Vagina (tissue), 2 donors: ENCODE measurements at places on chromosomes 1 and 21.

DNA sequence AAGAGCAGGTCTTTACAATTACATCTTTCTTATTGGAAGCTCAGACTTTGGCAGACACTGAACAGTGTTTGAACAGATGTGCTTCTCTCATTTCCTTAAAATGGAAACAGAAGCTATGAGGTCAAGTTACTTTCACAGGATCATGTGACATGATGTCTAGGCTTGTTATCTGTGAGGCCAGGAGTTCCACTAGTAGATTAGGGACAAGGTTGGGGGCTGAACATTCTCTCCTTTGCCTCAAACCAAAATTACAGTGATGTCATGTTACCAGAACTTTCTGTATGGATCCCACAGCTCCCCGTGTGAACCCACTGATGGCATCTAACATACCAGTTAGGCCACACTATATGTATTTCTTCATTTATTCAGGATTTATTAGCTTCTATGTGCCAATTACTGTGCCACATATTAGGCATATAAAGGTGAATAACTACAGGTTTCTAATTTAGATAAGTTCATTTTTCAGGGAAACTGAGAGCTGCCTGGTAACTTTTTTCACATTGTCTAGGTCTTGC lies 6.0 kb downstream of the DYNLT5 start:
- DNase-seq, result no peak

GRCh38 chr1:205569411-205570172 lies 62.2 kb downstream of the ELK4 start:
- peak; percentile 85 for DNase-seq

DNA sequence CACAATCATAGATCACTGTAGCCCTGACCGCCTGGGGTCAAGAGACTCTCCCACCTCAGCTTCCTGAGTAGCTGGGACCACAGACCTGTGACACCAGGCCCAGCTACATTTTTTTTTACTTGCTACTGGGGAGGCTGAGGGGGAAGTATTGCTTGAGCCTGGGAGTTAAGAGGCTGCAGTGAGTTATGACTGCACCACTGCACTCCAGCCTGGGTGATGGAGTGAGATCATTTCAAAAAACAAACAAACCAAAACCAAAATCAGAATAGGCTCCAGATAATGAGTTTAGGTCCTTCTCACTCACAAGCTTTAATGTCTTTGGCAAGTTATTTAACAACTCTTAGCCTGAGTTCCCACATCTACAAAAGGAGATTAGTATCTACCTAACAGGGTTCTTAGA lies 22.8 kb downstream of the WDR26 start:
- no peak for DNase-seq

DNA sequence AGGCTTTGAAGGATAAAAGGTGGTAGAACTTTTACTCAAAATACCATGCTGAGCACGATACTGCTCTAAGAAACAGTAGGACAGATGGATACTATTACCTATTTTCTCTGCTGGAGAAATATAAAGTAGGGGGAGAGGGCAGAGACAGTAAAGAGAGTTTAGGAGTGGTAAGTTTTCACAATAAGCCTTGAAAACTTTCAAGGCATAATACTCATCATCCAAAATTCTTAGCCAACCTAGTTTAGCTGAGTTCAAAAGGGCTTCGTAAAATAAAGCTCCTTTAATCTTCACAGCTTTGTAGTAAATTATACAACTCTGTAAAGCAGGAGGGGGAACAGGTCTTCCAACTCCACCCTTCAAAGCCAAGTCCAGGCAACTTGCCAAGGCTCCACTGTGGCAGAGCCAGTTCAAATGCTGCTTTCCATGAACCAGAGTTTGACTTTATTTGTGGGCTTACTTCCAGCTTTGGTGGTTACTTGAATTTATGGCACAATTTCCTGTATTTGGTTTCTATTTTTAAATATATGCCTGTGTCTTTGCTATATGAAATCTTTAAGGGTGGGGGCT lies 15.5 kb downstream of the TEX38 start:
- DNase-seq, result no peak

GRCh38 chr1:97787231-97787630 lies 133.6 kb downstream of the DPYD start:
- DNase-seq, result no peak

- DNase-seq, result no peak
Observed at GRCh38 chr1:214901718-214902117, 180.8 kb upstream of the KCNK2 start.

GRCh38 chr21:39184050-39184980 lies 1.1 kb upstream of the PSMG1 start:
- DNase-seq, result no peak

DNA sequence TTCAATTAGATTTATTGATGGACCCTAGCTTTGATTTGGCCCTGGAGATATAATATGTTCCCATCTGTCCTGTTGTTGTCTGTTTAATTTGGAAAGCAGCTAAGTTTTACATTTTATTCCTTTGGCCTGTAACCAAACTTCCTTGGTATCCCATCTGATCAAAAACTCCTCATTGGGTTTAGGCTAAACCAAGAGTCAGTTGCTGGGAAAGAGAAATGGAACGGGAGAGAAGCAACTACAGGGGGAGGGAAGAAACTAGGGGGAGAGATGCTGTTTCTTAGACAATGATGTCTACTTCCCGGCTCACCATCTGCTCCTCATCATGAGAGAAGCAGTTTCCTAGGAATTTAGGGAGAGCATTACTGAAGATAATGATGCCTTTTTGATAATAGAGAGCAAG lies 141.8 kb downstream of the SYT2 start:
- no peak for DNase-seq

- DNase-seq, result peak; percentile 54
Observed at GRCh38 chr1:116139592-116140134, 28.5 kb downstream of the MAB21L3 start.

- no peak for DNase-seq
Observed at GRCh38 chr1:97163591-97164275, 442.1 kb downstream of the PTBP2 start.

DNA sequence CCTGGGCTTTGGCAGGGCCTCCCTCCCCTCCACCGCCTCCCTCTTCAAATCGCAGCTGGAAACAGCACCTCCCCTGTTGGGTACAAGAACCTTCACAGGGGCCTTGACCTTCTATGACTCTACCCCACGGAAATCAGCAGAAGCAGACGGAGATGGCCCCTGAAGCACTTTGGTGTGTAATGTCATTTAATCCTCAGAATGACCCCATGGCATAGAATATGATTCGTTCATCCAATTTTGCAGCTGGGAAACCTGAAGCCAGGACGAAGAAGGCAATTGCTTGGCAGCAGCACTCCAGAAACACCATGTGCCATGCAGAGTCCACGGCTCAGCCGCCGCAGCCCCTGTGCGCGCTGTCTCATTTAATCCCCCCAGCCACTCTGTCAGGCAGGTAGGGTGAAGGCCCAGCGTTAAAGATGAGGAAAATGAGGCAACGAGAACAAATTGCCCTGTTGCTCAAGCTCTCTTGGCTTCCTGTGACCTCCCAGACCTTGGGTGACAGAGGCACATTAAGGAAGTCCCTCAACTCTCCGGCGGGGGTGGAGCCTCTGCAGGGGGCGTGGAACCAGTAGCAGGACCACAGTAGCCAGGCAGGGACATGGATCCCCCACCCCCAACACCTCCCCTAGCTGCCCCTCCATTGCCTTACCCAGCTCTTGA lies 25.8 kb upstream of the LAPTM5 start:
- DNase-seq, result no peak

DNA sequence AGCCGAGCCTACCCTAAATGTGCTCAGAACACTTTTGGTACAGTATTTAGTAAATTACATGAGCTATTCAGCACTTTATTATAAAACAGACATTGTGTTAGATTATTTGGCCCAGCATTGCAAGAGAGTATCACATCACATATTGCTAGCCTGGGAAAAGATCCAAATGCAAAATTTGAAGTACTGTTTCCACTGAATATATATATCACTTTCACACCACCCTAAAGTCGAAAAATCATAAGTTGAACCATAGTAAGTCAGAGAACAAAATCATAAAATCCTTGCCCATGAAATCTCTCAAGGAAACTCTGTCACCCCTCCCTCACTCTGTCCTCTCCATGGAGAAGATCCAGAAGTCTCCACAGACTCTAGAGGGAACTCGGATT lies 33.1 kb downstream of the RGS8 start:
- no peak for DNase-seq

GRCh38 chr1:181127898-181128453 lies 39.5 kb downstream of the IER5 start:
- DNase-seq, result no peak

DNA sequence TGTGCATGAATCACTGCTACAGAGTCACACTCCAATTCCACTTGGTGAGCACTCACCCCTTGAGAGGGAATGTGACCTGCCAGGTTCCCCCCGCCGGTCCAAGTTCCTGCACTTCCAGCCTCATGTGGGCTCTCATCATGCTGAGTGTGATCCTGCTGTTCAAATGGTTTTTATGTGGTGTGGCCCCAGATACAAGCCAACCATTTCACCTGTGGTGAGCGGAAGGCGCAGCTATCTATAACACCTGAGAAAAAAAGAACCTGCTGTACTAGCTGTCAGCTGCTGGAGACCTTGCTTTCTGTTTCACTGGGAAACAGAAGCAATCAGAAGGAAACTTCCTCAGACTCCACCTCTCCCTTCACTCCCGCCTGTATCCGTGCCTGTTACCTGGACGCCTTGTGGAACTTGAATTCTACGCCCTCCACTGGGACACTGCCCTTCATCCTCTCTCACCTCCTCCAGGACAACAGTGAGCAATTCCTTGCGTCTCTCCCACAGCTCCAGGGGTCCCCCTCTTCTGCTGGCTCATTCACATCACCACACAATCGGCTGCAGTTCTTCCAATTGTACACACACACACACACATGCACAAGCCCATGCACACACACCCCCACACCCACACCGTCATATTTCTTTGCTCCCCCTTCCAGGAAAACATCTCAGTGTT lies 64.4 kb upstream of the RPL11 start:
- no peak for DNase-seq

GRCh38 chr1:11570821-11571380 lies 83.3 kb downstream of the FBXO2 start:
- no peak for DNase-seq

- DNase-seq, result no peak
Observed at GRCh38 chr1:245677461-245678240, 522.9 kb downstream of the KIF26B start.

DNA sequence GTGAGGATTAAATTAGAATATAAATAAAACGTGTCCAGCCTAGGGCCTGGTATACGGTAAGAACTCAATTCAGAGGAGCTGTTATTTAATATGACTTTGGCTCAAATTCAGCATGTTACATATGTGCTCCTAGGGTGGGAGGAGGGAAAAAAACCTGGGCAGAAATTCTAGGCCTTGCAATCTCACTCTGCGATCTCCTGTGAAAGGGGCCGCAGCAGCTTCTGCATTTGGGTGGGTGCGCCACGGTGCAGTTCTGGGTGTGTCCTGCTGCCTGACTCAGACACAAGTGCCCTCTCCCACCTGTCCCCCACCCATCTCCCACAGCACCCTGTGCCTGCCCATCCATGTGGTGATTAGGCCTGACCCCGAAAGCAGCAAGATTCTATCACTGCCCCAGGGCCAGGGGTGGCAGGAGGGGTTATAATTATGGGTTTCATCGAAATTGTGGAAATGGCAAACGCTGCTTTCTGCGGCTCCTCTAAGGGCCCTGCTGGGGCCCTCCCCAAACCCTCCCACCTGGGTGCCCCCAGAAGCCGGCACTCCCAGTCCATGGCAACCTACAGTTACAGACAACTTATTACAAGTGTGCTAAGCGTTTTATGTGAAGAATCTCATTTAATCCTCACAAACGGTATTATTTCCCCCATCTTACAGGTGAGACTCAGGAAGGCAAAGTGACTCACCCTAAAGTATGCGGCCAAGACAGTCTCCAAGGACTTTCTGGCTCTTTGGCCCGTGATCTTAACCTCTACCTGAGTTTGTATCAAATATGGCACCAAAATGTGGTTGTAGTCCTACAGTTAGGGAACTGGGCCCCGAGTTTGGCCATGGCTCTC lies 25.5 kb upstream of the GRHL3 start:
- DNase-seq, result peak; percentile 90

GRCh38 chr1:109639063-109639840 lies 16.6 kb upstream of the GSTM4 start:
- DNase-seq, result peak; percentile 95

DNA sequence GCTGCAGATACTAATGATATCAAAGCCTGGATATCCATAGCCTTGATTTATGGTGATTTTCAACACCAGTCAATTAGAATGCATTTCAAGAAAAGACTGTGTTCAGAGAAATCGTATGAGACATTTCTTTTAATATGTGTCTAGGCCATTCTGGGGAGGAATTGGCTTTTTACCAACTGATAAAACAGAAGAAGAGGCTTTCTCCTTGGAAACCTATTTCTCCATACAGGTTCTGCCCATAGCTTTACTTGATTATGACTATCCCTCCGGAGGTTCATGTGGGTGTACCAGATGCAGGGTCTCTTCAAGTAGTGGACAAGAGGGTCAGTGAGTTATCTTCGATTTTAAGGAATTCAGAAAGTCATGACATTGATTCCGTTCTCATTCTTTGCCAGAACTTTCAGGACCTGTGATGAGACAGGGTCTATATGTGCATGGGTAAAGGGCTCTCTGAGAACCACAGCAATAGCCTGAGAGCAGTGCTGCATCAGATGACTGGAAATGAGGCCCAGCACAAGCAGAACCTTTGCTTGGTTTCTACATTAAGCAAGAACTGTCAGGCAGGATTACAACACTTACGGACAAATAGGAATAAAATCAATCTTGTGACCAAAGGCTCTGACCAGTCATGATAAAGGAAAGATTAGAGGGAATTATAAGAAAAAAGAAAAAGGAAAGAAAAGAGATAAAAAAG lies 263.7 kb upstream of the SGIP1 start:
- DNase-seq, result no peak

- no peak for DNase-seq
Observed at GRCh38 chr1:21901473-21901847, 35.6 kb downstream of the HSPG2 start.

DNA sequence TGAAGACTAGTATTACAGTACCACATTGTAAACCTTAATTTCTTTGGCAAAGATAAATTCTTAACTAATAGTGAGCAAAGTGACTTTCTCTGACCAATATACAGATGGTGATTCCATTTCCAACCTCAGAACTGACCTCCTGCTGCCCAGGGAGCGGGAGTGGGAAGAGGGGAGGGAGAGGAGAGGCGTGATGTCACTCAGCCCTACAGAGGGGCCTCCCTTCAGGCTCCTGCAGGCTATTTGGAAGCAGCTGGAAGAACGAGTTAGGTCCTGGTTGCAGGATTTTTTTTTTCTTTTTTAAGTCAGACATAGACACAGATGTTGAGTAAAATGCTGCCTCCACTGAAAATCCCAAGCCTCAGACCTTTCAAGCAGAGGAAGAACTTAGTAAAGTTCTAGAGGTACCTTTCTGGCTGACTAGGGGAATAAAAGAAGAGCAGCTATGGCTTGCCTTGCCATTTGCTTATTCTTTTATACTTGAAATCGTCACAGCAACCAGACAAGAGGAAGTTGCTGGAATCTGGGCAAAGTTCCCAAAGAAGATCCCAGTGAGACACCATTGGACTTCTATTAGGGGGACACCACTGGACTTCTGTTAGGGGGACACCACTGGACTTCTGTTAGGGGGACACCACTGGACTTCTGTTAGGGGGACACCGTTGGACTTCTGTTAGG lies 54.5 kb downstream of the EXO1 start:
- DNase-seq, result no peak

DNA sequence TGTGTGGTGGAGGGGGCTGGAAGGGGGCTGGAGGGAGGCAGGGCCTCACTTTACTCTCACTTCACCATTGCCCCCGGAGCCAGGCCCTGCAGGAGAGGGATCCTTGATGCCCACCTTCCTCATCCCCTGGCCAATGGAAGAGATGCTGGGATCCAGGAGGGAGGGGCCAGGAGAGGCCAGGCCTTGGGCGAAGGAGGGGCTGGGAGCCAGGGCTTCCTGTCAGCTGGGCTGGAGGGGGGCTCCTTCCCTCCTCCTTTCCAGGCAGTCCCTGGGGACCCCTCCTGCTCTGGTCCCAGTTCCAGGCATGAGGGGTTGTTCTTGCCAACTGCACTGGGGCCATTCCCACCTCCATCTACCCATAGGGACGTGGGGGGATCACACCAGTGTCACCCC lies 5.7 kb downstream of the AHDC1 start:
- DNase-seq, result no peak
